ENCODE measurements at places on chromosomes 13 and 19. TPM values are rescaled to one million over a fixed set of nuclear protein-coding genes. Genes with fewer than 3 reads are reported as not detected.

- no peak for DNase-seq
Measured at GRCh38 chr19:7863157-7863970, 10.8 kb downstream of the PRR36 start.

DNA sequence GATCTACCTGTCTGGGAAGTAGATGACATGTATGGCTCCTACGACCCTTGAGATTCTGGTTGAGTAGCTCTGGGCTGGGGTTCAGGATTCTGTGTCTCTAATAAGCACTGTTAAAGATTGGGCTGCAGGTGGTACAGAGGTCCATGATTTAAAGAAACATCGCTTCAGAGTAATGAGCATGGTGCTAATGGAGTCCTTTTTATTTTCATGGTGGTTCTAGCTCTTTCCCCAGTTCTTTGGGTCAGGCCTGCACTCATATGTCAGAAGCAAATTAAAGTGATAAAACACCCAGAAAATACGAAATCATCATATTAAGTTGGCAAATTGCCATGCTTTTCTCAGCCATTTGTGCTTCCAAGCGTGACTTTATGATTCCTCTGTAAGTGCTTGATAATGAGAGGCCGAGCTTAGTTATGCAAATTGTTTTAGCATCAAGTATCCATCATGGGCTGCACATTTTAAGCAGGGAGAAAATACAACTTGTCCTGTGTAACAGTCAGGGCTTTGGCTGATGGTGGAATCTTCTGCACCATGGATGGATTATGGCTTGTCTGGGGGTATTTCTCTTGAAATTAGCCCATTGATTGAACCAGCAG is 45.1 kb downstream of the MTUS2 start:
- DNase-seq = no peak

GRCh38 chr19:47446534-47447469 is 24.9 kb downstream of the SLC8A2 start:
- DNase-seq = peak; percentile 60

GRCh38 chr13:33550885-33551284 is 265.3 kb upstream of the STARD13 start:
- no peak for DNase-seq

GRCh38 chr19:16911046-16911445 is 22.2 kb downstream of the F2RL3 start:
- DNase-seq = no peak

- DNase-seq = no peak
Measured at GRCh38 chr13:107865643-107866031, 349.7 kb downstream of the LIG4 start.

GRCh38 chr19:18261474-18261873 is 12.8 kb downstream of the IQCN start:
- no peak for DNase-seq

- no peak for DNase-seq
Measured at GRCh38 chr13:90281709-90282108, 1065.8 kb upstream of the MIR17HG start.

DNA sequence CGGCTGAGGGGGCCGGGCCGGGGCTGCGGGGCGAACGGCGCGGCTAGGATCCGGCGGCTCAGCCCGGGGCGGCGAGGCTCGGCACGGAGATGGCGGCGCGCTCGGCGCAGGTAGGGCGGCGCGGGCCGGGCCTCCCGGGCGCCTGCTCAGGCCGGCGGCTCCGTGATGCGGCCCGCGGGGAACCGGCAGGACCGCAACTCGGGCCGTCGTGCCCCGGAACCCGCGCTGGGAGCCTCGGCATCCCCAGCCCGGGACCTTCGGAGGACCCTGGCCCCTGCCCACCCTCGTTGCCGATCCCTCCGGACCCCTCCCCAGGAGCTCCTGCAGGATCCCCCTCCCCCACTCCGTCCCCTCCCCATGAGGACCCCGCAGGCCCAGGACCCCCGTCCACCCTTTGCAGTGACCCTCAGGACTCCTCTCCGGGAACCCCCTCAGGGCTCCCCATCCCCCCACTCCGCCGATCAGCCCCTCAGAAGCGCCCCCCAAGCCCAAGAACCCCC is 304 bp downstream of the EVI5L start:
- DNase-seq = no peak

DNA sequence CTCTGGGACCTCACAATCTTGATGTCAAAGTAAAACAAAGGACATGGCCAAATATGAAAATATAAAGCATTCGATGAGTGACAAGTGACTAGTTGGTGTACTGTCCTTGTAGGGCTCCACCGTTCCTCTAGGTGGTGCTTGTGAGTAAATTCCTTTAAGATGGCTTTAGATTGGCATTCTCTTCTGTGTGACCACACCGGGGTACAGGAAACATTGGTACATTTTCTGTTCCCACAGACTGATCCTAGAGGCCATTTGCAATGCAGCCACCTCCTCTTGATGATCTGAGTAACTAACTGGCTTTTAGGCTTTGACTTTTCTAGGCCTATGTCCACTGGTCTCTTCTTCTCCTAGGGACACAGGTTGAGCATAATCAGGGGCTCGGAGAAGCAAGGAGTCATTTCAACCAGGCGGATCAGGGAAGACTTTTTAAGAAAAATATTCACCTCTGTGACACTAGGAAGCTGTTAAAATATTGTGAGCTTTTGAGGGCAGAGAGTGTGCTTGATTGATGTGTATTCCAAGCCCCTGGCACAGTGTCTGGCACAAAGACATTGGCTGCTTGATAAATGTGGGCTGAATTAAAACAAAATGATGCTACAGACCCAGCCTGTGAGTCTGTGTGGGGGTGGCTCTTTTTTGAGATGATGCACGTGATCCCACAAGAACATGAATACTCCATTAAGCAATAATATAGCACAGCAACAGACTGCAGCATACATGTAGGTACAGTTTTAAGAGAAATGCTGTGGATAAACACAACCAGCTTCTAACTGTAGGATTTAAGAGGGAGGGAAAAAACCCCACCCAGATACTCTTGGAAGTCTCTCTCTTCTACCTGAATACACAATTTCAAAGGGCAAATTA is 21.0 kb downstream of the EPSTI1 start:
- DNase-seq = peak; percentile 41

LRRC63 gene
- total RNA-seq = 2.5 TPM

SGCG gene
- not detected for total RNA-seq

ZNF208 gene
- 0.70 TPM for total RNA-seq

SPART gene
- total RNA-seq = 23.4 TPM

Data from activated T-cell treated with anti-CD3 and anti-CD28 coated beads, Interleukin-2, amount 50 U/mL, for 72 hours (primary cell).